ENCODE measurements at places on chromosomes 5 and 9. TPM values are rescaled to one million over a fixed set of nuclear protein-coding genes. Genes with fewer than 3 reads are reported as not detected.

DNA sequence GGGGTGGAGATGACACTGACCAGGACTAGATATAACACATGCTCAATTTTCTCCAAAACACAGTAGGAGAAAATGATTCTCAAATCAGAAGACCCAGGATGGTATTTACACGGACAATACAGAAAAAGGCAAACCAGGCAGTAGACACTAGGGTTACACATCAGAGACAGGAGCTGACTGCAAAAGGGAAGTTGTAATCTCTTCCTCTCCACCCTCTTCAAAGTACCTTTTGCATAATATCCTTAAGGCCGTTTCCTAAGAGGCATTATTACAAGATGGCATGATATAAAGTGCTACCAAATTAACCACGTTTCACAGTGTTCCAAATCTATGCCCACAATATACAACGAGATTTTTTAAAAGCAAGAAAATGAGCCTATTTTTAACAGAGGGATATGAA, 39.2 kb downstream of the YIPF5 start:
- no peaks in the 10 kb centered on the region for H3K36me3 ChIP-seq
- no peaks in the 10 kb centered on the region for H3K27me3 ChIP-seq
- no peak overlapping the region for H3K4me3 ChIP-seq
- DNase-seq: no peak

DNA sequence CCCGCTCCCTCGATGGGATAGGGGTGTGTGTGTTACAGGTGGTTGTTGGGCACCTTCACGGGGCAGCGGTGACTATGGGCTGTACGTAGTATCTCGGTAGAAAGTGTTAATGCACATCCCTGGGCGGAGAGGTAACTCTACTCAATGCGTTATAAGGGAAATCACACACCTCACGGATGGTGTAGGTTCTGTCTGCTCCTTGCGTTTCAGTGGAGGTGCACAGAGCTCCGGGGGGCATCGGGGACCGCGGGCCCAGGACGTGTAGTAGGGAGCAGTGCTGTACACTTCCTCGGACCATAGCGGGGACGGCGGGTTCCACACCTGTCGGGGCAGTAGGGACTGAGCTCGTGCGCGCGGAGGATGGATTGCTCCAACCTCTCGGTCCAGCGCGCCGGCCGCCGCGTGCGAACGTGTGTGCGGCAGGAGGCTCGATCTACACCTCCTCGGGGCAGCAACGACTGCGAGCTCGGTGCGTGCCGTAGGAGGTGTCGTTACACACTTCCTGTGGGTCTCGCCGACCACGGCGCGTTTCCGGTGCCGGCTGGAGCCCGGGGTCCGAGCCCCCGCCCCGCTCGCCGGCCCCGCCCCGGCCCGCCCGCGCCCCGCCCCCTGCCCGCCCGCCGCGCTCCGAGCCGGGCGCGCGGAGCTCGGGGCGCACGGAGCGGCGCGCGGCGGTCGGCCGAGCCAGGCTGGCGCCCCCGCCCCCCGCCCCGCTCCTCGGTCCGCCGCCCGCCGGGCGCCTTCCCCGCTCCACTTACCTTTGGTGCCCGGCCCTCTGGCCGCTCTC, at the start of gene KIAA1958:
TSS of gene KIAA1958 (plus strand) at position 607 of the 787 bp plus-strand sequence. CDS start 87,254 bp downstream, outside the sequence.
- no peaks in the 10 kb centered on the region for H3K36me3 ChIP-seq
- peaks cover 22% of the 10 kb centered on the region for H3K4me1 ChIP-seq
- H3K27ac ChIP-seq: peak within 1 kb of the TSS; percentile 90
- peak within 1 kb of the TSS; percentile 74 for H3K4me3 ChIP-seq
- peak; percentile 88 for DNase-seq

GRCh38 chr9:97293818-97294217, 13.6 kb upstream of the CCDC180 start:
- no peak for DNase-seq
- no peak overlapping the region for H3K27ac ChIP-seq
- no peaks in the 10 kb centered on the region for H3K36me3 ChIP-seq
- H3K27me3 ChIP-seq: no peaks in the 10 kb centered on the region
- H3K4me3 ChIP-seq: no peak overlapping the region

RNF20 gene
- polyA plus RNA-seq: 13.5 TPM

MEGF10 gene
- polyA plus RNA-seq: 0.94 TPM

Data from adrenal gland (tissue), 19 donors.